ENCODE measurements at places on chromosomes 3 and 15.

DNA sequence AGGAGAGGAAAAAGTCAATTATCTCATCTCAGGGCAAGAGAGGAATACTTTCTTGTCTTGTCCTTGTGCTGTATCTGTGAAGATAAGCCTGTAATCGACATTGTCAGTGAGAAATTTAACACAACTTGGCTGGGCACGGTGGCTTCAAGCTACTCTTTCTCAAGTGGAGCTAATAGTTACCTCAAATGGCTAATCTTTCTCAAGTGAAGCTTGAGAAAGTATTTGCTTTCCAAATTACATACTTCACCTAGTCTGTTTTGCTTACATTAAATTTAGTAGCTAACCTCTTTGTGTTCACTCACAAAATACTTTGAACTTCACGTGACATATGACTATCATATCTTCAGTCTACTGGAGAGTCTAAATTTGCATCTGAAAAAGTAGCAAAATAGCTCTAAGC, 48.3 kb upstream of the B3GALNT1 start:
- no peak for DNase-seq

DNA sequence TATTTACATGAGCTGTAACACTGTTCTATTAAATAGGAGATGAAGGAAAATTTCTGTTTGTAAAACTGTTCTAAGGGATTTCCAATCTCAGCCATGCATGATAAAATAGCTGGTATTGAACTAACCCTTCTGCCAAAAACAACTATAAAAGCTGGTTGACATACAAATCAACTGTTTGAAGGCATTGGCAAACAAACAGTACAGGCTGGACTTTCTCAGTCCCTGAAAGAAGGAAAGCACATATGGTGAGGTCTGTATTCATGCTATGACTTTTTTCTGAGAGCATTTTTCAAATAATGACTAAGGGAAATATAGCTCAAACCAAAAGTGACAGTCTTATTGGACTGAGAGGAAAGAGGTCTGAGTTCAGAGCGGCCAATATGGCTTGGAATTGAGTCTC, 117.0 kb upstream of the CCDC54 start:
- DNase-seq = no peak

- no peak for DNase-seq
Observed at GRCh38 chr3:127613406-127613805, 15.2 kb downstream of the MCM2 start.

DNA sequence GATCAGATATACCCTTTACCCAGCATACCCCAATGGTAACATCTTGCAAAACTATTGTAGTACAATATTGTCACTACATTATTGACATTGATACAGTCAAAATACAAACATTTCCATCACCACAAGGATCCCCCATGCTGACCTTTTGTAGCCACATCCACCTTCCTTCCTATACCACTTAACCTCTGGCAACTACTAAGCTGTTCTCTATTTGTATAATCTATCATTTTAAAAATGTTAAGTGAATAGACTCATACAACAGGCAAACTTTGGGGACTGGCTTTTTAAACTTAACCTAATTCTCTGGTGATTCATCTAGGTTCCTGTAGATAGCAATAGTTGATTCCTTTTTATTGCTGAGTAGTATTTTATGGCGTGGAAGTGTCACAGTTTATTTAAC, 29.6 kb upstream of the IFT57 start:
- no peak for DNase-seq

DNA sequence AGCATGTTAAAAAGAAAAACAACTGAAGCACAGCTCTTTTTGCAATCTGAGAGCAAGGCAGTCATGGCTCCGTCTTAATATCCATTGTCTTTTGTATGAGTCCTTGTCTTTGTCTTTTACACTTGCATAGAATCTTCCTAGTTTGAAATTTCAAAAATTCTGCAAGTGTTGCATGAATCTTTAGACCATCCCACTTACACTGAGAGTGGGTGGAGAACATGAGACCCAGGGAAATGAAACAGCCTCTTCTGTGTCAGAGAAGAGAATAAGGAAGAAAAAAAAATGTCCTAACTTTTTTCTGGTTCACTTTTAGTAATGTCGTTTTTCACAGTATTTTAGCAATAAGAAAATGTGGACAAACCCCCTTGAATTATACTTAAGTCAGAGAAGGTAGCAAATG, 12.1 kb upstream of the DCLK3 start:
- DNase-seq = no peak

DNA sequence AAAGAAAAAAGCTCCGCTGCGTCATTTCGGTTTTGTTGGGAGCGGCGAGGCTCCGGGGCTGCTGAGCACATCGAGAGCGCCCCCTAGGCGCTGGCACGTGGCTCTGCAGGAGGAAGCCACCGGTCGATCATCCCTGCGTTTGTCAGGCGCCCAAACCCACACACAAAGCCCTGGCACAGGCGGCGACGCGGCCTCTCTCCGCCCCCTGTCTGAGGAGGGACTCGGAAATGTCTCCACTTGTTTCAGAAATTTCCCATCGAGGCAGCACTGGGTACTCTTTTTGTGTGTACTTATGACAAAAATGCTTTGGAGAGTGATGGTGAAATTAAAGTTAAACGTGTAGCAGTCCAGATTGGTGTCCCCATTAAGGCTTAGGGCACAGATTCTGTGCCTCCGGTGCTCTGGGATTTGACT, 407.3 kb upstream of the ONECUT1 start:
- DNase-seq = peak; percentile 71

GRCh38 chr3:48894516-48894915, 4.2 kb downstream of the SLC25A20 start:
- DNase-seq = no peak

- DNase-seq = no peak
Observed at GRCh38 chr3:170043506-170043905, 5.7 kb downstream of the GPR160 start.

DNA sequence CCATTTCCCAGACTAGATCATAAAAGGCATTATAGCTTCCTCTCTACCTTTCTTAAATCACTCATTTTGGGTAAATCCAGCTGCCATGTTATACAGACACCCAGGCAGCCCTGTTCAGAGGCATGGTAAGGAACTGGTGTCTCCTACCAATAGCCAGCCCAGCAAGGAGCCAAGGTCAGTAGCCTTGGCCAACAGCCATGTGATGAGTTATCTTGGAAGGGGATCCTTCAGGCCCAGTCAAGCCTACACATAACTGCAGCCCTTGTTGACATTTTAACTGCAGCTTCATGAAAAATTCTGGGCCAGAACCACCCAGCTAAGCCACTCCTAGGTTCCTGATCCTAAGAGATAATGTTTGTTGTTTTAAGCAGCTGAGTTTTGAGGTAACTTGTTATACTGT, 29.0 kb upstream of the ZMAT3 start:
- DNase-seq = peak; percentile 43

- no peak for DNase-seq
Observed at GRCh38 chr15:68303560-68304436, 26.3 kb downstream of the FEM1B start.

DNA sequence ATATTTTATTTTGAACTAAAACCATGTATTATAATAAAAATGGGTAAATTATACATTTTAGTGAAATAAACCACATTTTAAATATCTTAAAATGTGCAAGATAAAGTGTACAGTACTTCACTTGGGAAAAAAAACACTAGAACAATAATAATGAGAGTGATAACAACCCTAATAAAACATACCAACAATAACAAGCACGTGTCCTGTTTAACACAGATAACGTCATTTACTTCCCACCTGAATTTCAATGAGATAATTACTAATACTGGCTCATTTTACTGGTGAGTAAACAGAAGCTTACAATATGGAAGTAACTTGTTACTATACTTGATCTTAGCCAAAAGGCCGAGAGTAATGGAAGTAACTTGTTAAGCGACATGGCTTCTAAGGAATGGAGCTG, 110.2 kb upstream of the PRTG start:
- no peak for DNase-seq

- no peak for DNase-seq
Observed at GRCh38 chr3:177802151-177802900, 605.0 kb upstream of the TBL1XR1 start.

DNA sequence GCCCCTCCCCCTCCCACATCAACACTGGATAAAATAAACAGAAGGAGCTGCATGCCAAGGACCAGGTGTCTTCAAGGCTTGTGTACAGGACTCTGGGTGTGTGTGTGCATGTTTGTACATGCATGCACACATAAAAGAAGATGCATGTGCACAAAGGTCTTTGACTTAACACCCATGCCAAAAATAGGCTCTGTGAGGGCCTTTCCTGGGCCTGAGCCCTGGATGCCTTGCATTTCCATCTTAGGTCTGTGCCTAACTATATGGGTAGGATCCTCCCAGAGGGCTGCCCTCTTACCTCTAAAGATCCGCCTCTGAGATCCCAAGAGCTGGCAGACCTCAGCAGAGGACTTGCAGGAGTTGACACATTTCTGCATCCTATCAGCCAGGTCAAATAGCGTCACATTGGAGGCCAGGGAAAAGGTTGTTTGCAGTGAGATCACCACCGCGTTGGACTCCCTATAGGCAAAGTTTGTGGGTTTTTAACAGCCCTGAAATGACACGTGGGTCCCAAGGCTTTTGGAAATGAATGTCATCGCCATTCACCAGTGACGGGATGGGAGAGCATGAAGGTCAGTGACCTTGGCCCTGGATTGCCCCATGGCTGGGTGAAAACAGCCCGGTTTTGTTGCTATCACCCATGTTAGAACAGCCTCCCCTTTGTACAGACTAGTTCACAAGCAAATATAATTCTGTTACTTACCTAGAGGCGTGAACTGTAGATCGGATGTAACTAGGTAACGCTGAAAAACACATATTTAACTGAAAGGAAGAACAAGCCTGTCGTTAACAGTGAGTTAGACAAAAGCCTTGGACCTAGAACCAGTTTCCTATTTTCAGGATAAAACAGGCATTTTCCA, 54.0 kb downstream of the HEG1 start:
- no peak for DNase-seq

Data from erythroblast (primary cell).